ENCODE measurements at places on chromosomes 4 and X.

GRCh38 chr4:1398681-1399507 lies 7.3 kb downstream of the NKX1-1 start:
- no peaks in the 10 kb centered on the region for H3K4me1 ChIP-seq
- peaks cover 14% of the 10 kb centered on the region for H3K27me3 ChIP-seq
- no peak overlapping the region for H3K27ac ChIP-seq

GRCh38 chr4:121220698-121221097 lies 56.6 kb upstream of the TNIP3 start:
- H3K4me3 ChIP-seq: no peak overlapping the region
- DNase-seq: no peak
- H3K36me3 ChIP-seq: no peaks in the 10 kb centered on the region
- no peak overlapping the region for H3K27ac ChIP-seq
- H3K27me3 ChIP-seq: peaks cover 39% of the 10 kb centered on the region
- no peaks in the 10 kb centered on the region for H3K4me1 ChIP-seq

GRCh38 chr4:75630174-75630936 lies at the start of gene CDKL2:
Gene CDKL2, minus strand, starts transcription at chr4:75630528. Its CDS starts 4,540 bp downstream, at chr4:75625988.
- H3K4me1 ChIP-seq: peaks cover 3% of the 10 kb centered on the region
- peak; percentile 80 for DNase-seq
- H3K36me3 ChIP-seq: no peaks in the 10 kb centered on the region
- peak within 1 kb of the TSS; percentile 73 for H3K4me3 ChIP-seq
- H3K27ac ChIP-seq: no peak within 1 kb of the TSS

- peaks cover 33% of the 10 kb centered on the region for H3K36me3 ChIP-seq
- H3K27ac ChIP-seq: peak overlapping the region; percentile 33
- H3K4me1 ChIP-seq: peaks cover 35% of the 10 kb centered on the region
- H3K27me3 ChIP-seq: no peaks in the 10 kb centered on the region
These were observed 71.1 kb downstream of the CLOCK start for GRCh38 chr4:55475394-55476243.

- H3K4me1 ChIP-seq: peaks cover 18% of the 10 kb centered on the region
- H3K36me3 ChIP-seq: no peaks in the 10 kb centered on the region
- no peak overlapping the region for H3K27ac ChIP-seq
These were observed 734 bp upstream of the SH3TC1 start for GRCh38 chr4:8198206-8198905.

Data from PC-3 (cell line).